ENCODE measurements at places on chromosomes 6 and 20.

DNA sequence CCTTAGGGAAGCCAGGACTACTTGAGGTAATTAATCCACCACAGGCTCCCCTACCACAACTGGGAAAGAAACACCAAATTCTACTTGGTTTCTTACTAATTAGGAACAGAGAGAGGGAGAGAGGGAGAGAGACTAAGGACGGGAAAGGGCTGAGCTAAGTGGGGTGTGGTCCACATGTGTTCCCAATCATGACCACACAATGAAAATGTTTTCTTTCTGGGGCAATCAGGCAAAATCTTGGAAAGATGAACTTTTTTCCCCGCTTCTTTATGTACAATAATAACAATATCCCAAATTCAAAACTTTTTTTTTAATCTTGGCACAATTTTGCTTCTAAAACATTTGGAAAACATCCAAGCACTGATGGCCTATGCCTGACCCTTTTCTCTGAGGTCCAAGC, 734.4 kb downstream of the MAFB start:
- peak; percentile 49 for DNase-seq

DNA sequence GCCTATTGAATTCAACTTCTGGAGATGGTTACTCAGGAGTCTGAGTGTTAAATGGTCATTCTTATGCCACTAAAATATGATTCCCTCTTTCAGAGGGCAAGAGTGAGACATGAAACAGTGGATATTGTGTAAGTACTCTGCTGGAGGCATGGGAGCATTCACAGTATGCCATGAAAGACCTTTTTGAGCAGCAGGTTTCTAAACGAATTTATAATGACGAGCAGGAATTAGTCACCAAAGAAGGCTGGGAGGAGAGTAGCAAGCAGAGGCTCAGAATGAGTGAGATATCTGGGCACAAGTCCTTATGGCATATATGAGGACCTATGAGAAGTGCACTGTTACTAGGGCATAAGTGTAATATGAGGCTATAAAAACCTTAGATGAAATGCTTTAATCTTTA, 10.9 kb upstream of the MYB start:
- DNase-seq, result no peak

- no peak for DNase-seq
Observed at GRCh38 chr20:32534661-32535240, 50.4 kb downstream of the NOL4L start.

- DNase-seq, result peak; percentile 96
Observed at GRCh38 chr6:107673076-107673494, 151.0 kb downstream of the SCML4 start.

GRCh38 chr6:33198159-33198852, 2.2 kb downstream of the RXRB start:
- DNase-seq, result no peak

- no peak for DNase-seq
Observed at GRCh38 chr6:35411066-35411465, 41.1 kb upstream of the FANCE start.

DNA sequence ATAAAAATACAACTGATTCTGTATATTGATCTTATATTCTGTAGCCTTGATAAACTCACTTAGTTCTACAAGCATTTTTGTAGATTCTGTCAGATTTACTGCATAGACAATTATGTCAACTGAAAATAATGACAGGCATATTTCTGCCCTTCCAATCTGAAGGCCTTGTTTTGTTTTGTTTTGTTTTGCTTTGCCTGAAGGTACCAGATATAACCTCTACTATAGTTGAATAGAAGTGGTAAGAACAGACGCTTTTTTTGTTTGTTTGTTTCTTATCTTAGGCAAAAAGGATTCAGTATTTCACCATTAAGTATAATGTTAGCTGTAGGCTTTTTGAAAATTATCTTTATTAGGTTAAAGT, 64.6 kb upstream of the RSPO3 start:
- DNase-seq, result no peak

DNA sequence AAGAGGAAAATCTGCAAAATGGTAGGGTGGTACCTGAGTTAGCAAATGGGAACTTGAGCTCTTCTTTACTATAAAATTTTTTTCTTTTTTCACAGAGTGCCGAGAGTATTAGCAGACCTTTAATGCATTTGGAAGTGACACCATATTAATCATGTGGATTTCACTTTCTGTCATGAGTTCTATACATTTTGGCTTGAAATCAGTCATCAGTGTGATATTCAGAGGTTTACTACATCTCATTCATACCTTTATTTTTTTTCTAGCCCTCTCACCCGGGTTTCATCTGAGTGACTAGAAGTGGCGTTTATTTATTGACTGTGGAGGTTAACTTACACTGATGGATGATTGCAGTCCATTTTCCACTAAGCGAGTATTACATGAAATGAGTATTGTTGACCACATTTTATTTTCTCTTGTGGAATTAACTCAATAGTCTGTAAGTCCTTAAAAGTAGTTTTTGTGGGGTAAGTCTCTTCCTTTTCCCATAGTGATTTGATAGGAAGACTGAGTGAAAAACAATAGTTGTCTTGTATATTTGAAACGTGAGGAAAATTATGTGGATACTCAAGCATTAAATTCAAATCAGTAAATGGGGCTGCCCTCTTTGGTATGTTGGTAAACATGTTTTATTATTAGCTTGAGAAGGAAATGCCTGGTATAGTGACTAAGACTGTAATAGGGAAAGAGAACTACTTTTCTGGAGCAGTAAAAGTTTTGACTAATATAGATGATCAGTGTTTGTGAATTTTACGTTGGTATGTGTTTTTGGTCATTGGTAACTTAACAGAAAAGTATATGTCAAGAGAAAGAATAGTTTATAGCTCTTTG, 55.5 kb downstream of the JARID2 start:
- DNase-seq, result no peak

- no peak for DNase-seq
Observed at GRCh38 chr20:42594659-42595058, 595.0 kb downstream of the PTPRT start.
